CD4-positive, alpha-beta T cell treated with Interleukin-12 subunit alpha and Interleukin-12 subunit beta, for 1 hour (primary cell): ENCODE measurements at places on chromosomes 1 and 21.

- DNase-seq = no peak
These were observed 399.2 kb upstream of the VAMP3 start for GRCh38 chr1:7371926-7372325.

DNA sequence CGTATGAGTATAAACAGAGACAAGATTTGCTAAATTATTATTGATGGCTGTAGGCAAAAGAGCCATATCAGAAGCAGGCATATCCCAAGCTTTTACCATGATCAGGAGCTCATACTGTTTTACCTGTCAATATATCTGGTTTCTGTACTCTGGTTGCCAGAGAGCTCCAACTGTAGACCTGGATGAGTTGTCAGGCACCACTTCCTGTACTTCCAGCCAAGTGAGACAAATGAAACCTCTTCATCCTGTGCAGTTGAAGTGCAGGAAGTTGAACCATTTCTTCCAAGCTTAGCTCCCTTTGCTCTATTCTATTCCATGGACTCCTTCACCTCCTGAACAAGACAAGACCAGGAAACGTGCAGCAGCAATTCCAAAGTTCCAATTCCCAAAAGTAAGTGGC lies 115.6 kb downstream of the ZNF281 start:
- no peak for DNase-seq

DNA sequence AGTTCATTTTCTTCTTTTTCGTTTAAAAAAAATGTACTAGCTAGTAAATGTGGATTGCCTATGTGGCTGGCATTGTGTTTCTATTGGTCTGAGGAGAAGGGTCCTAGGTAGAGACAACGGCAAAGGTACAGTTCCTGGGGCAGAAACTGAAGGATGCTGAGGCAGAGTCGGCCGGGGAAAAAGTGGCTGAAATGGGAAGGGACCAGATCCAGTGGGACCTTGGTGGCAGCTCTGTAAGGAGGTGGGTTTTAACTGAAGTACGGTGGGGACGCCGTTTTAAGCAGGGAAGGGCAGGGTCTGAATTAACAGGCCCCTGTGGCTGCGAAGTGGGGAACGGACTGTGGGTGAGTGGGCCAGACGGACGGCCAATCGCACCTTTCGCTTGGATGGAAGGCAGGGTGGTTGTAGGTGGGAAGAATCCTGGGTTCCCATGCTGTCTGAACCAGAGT lies 420 bp upstream of the VPS13D start:
- DNase-seq = no peak

DNA sequence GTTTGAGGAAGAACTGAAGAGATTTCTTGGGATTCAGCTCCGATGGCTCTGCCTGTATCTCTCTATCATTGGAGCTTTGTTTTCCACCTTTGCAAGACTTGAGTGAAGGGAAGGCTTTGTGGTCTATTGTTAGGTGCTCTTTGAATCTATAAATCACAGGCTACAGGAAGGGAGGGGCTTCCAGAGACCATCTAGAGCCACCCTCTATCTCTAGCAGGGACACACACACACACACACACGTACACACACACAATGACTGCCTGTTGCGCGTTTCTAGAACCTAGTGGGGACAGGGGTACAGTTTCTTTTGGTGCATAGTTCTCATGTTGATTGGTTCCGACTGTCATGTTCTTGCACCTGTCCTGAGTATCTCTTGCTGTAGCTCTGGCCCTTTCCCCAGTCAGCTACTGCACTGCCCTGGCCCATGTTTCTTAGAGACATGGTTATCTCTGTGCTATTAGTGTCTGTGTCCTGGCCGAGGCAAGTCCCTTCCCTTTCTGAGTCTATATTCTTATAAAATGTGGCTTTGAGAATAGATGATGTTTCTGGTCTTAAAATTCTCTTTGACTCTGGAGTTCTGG lies 60.7 kb downstream of the MAN1C1 start:
- DNase-seq = peak; percentile 37

GRCh38 chr1:24900486-24900849 lies 29.6 kb downstream of the RUNX3 start:
- no peak for DNase-seq

DNA sequence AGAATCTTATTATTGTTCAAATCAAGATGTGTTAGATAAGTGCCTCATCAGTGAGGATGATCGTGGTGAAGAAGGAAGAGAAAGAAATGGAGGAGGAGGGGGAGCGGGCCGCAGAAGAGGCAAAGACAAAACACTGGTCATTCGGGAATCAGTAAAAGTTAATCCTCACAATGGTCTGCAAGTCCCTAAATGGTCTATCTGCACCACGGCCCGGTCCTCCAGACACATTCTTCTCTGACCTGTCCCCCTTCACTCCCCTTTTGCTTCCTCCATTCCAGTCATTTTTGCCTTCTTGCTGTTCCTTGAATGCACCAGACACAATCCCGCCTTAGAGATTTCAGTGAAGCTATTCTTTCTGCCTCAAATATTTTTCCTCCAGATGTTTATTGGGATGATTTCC lies 240.1 kb upstream of the ADGRL2 start:
- no peak for DNase-seq

- DNase-seq = no peak
These were observed 12.8 kb upstream of the SKI start for GRCh38 chr1:2215329-2215728.

DNA sequence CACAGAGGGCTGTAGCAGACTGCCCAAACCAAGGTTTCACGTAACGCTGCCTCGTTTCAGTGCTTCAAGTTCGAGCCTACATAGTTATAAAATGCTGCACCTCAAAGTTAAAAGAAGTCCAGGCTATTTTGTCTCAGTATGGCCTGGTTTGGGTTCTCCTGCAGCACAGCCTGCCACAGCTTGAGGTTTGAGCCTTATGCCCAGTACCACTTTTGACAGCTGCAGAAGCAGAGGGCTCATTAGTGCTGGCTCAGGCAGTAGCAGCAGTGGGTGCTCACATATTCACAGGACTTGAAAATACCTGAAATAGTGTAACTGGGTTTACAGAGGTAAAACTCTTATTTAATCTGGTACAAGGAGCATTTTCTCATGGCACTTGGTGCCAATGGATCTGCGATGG lies 15.3 kb downstream of the SPATA46 start:
- no peak for DNase-seq

DNA sequence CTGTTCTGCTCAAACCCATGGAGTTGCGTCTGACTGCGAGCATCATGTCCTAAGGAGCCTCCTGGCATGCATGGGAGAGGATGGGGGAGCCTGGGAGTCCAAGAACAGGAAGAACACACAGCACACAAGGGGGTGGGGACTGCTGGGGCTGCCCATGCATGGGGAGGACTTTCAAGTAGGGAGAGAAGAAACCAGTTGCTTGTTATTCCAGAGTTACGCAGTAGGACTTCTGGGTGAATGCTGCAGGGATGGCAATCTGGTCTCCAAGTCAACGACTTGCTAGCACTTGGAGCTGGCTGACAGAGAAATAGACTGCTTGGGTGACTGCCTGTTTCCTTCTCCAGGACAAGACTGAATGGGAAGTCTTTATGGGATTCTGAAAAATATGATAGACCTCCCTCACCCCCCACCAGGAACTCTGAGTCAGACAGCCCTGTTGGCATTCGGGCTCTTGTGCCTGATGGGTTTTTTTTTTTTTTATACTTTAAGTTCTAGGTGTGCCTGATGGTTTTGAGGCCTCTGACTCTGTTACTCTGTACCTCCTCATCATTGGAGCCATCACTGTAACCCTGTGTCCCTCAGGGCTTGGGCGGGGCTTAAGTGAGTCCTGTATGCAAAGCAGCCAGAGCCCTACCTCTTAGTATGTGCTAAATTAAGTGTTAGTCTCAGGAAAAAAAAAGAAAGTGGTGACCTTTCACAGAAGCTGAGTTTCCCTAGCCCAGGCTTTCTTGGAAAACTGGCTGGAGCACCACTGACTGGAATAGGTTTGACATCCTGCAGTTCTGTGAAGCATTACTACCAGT lies 30.3 kb downstream of the MAP3K21 start:
- DNase-seq = no peak

GRCh38 chr1:148263906-148264255 lies 111.8 kb upstream of the NBPF11 start:
- no peak for DNase-seq

- no peak for DNase-seq
These were observed 48.2 kb downstream of the SLC9A1 start for GRCh38 chr1:27106561-27107323.

GRCh38 chr1:51551081-51551480 lies 32.0 kb upstream of the EPS15 start:
- DNase-seq = no peak

DNA sequence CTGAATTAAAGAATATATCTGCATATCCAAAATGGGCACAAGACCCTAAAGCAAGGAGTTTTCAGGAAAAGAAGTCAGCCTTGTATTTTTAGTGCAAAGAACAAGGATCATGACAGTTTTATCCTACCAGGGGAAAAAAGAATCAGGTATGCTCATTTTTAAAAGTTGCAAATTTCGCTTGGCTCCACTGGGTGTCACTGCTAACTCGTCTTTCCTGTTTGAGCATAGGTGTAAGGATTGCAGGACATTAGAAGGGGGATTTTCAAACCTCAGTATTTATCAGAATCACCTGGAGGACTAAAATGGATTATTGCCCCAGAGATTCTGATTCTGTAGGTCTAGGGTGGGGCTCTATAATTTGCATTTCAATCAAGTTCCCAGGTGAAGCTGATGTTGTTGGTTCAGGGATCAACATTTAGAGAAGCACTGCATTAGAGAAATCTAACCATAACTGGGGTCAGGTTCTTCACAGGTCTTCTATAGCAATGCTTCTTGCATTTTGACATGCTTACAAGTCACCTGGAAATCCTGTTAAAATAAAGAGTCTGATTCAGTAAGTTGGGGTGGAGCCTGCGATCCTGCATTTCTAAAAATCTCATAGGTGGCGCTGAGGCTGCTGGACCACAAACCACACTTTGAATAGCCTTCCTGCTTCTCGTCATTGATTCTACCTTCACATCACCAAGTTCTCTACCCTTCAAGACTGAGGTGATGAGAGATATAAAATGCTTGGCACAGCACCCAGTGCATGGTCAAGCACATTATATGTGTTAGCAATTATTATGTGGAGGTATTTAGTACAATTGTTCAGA lies 39.6 kb downstream of the NUF2 start:
- peak; percentile 1 for DNase-seq

GRCh38 chr1:233289676-233290075 lies 5.8 kb downstream of the PCNX2 start:
- no peak for DNase-seq

DNA sequence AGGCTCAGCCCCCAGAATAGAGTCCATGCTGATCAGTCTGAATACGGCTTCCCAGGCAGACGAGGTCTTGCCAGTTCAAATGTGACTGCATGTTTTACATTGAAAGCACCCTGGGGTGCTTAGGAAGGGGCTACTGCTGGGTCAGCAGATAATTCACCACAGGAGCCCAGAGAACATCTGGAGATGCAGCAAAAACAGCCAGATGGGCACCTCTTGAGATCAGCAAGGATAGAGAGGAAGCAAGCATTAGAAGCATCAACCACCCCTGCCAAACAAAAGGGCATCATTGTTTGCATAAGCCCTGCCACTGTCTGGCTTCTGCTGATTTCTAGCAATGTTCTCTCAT lies 403.1 kb downstream of the RRAGC start:
- no peak for DNase-seq

- DNase-seq = no peak
These were observed 15.6 kb downstream of the ARHGEF16 start for GRCh38 chr1:3469849-3470649.

DNA sequence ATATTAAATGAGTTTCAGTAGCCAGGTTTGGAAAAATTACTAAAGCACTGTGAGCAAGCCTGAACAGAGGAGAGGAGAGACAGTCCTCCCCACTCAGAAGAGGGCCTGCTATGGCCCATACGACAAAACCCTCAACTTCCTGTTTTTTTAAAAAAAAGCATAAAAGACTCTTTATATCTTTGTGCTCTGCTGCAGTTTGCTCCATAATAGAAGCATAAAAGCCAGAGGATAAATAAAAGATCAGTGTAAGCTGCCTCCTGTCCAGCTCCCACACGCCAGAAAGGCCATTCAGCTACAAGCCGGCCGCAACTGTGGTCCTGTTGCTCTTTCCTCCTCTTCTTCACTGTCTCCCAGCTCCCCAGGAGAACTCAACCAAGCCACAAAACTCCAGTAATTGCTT lies 37.8 kb downstream of the NID1 start:
- no peak for DNase-seq

GRCh38 chr1:70487910-70488665 lies 77.0 kb downstream of the CTH start:
- DNase-seq = peak; percentile 17

DNA sequence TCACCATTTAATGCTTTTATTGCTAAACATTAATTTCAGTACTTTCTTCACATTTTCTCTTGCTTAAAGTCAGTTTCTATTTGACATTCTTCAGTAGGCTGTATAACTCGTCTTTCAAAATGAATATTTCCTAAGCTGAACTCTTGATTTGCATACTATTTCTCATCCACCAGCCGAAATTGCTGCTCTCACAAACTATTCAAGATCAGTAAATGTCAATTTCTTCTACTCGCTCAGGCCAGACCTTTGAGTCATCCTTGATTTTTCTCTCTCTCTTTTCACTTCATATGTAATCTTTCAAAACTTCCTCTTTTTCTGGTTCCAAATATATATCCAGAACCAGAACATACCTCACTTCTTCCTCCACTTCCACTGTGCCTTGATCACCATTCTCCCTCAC lies 990.0 kb downstream of the KCNT2 start:
- DNase-seq = no peak

DNA sequence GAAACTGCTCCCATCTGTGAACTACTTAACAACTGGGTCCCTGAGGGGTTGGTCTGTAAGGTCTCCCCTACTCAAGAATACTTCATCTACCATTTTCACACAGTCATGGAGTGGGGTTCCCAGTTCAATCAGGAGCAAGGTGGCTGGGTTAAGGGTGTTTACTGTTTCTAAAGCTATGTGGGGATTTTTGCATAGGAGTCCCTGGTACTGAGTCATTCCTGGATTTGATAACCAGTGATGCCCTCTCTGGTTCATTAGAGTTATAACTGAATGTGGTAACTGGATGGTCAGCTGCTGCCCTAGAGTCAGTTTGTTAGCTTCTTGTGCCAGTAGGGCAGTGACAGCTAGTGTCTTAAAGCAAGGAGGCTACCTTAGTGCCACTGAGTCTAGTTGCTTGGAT lies 29.4 kb upstream of the KCNJ15 start:
- no peak for DNase-seq

- DNase-seq = peak; percentile 88
These were observed 54.1 kb upstream of the SAMD11 start for GRCh38 chr1:869499-870244.

GRCh38 chr21:35273333-35273732 lies 224.2 kb upstream of the RUNX1 start:
- DNase-seq = no peak

- no peak for DNase-seq
These were observed 9.0 kb upstream of the CGN start for GRCh38 chr1:151502035-151502700.

DNA sequence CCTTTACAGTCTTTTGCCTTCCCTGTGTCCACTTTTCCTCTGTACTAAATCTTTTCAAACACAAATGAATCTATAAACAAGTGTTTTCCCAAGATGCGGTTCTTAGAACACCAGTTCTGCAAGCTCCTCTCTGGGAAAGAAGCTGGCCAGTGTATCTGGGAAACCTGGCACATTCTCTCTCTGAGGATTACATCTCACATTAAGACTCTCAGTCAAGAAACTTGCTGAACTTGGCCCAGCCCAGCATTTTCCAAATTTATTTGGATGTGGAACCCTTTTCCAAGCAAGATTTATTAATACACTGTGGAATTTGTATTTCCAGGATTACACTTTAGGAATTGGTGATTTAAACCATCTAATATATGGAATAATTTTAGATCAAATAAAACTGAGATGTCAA lies 105.7 kb downstream of the ZNF281 start:
- no peak for DNase-seq
